ENCODE measurements at places on chromosomes 2 and 18.

GRCh38 chr18:48896326-48896874, 54.4 kb downstream of the SMAD7 start:
- no peak for DNase-seq

DNA sequence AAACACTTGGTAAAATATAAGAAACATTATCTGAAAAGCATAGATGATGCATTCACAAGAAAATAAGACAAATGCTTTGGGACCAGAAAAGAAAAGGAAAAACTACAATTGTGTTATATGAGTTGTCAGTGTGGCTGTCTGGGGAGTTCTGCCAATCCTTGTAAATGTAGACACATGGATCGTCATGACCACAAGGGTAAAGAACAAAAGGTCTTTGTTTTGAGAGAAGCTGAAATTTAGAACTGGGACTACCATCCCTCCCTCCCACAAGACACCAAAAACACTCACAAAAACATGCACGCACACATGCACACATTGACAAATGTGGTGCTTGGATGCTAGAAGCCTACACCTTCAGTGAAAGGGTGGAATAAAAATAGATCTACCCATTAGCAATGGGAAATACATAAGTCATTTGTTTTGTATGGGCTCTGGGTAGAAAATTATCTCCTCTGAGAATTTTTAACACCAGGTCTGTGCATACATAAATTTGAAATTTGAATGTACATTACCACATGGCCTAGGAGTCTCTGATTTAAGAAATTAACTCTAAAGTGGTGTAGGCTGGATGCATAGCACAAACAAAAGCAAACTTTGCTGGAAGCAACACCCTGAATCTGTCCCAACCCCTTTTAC, 266.2 kb upstream of the SLC39A10 start:
- no peak for DNase-seq

GRCh38 chr2:101729521-101730190, 32.1 kb downstream of the MAP4K4 start:
- DNase-seq = no peak

DNA sequence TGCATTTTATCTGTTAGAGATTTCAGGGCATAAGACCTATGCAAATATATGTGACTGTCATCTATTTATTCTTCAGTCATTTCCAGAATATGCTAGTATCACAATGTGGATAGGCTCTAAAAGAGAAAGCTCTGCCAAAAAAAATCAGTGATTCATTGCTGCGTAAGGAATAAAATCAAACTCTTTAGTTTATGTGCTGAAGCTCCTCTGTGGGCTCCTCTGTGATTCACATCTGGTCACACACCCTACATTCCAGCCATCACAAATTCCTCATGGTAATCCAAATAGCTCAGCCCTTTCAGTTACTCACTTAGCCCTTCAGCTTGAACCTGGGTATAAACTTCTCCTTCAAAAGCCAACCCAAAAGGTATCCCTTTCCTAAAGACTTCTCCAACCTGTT, 21.4 kb downstream of the DLGAP1 start:
- DNase-seq = no peak

- DNase-seq = no peak
These were observed 13.3 kb downstream of the DGKD start for GRCh38 chr2:233367586-233367985.

DNA sequence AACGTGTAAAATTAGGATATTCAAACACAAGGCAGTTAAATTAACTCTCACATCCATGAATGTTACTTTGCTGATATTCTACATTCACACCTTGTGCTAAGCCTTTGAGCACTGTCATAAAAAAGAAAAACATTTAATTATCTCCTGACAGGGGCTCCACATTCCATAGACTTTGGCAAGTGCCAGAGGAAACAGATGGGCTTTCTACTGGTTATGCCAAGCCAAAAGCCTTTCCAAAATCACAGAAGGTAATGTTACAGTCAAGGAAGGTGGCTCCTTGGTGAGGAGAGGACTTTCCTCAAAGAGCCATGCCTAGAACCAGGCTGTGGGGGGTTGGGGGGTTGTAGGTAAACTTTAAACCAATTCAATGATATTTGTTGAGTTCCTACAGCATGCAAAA, 12.4 kb downstream of the MYO5B start:
- no peak for DNase-seq

DNA sequence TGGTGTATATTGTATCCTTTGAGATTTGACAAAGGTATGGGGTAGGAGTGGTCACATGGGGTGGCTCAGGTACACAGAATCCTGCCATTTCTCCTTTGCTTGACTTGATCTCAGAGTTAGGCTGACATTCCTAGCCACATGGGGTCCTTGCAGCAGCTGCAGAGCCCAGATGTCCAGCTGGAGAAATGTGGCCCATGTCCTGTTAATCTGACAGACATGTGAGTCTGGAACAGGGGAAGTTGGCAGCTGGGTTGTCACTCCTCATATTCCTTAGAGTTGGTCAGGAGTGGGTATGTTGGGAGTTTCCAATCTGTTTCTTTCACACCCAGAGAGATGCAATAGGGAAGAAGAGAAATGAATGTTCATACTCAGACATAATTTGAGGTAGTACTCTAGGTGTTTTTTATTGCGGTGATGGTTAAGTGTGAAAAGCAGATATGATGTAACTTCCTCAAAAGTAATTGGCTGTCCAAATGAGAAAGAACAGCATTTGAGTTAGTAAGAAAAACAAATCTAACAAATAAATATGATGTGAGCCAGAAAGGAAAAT, 402.6 kb upstream of the MEIS1 start:
- DNase-seq = no peak

DNA sequence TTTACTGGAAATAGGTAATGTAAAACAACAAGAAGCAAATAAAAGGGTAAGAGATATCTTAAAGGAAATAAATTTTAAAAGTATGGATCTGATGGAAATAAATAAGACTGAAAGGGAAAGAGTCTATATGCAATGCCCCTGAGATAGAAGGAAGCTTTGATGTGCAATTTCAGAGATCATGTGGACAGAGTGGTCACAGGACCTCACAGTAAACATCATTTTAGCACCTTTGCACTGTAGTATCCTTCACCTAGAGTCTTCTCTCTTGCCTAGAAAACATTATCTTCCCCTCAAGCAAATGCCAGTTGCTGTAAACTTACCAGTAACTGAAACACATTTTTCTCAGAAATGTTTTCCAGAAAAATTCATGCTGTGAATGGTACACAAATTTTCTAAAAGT, 1621.3 kb upstream of the TMEFF2 start:
- no peak for DNase-seq

GRCh38 chr2:60589104-60589503, 35.6 kb upstream of the BCL11A start:
- DNase-seq = no peak

DNA sequence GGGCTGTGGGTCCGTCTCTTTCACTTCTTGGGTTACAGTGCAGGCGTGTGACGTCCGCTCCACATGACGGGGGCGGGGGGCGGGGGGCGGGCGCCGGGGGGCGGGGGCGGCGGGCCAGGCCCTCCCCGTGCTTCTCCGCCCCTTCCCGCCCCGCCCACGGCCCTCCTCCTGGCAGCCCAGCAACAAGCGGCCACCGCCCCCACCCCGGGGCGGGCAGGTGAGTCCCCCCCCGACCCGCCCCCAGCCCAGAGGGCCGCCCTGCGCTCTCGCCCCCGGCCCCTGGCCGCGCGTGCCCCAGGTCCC, 3.6 kb downstream of the ZNF516 start:
- peak; percentile 60 for DNase-seq

DNA sequence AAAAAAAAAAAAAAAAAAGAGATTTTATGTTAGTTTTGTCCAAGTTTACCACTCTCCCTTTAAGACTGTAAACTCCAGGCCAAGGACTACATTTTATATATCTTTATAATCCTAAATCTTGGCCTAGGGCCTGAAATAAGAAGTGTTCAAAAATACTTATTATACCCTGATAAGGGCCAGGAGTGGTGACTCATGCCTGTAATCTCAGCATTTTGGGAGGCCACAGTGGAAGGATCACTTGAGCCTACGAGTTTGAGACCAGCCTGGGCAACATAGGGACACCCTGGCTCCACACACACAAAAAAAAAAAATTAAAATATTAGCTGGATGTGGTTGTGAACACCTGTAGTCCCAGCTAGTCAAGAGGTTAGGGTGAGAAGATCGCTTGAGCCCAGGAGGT, 12.7 kb downstream of the TRIP12 start:
- no peak for DNase-seq

- no peak for DNase-seq
These were observed 123.9 kb downstream of the PLEKHM3 start for GRCh38 chr2:207901401-207901800.

DNA sequence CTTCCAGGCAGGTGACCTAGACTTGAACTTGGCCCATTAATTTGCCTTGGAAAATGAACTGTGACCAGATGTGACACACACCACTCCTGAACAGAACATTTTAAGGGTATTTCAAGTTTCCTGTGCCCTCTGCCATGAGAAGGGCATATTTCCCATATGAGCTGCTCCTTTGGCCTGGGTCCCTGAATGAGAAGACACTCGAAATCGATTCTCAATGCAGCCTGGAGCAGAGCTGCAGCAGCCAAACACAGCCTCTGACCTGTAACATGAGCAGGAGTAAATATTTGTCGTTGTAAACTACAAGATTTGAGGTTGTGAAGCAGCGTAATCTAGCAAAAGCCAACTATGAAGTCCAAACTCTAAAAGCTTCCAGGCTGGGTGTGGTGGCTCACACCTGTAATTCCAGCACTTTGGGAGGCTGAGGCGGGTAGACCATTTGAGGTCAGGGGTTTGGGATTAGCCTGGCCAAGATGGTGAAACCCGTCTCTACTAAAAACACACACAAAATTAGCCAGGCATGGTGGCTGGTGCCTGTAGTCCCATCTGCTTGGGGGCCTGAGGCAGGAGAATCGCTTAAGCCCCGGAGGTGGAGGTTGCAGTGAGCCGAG, 30.1 kb upstream of the SOS1 start:
- no peak for DNase-seq

- no peak for DNase-seq
These were observed 372.8 kb upstream of the UBE2E3 start for GRCh38 chr2:180607514-180608049.

DNA sequence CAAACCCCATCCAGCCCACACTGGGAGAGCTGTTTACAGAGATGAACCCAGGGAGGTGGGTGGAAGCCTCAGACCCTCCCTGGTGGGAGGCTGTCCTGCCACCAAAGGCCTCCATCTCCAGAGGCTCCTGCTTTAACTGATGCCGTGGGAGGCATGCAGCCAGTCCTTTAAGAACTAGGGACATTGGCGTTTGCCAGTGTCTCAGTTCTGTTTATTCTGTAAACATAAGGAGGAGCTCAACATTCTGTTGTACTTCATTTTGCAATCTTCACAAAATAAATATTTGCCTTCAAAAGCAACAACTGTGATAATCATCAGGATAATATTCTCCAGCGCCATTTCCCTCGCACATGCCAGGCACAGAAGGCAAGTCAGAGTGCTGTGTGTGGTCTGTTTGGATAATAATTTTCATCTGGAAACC, 6.8 kb downstream of the EDAR start:
- DNase-seq = no peak

DNA sequence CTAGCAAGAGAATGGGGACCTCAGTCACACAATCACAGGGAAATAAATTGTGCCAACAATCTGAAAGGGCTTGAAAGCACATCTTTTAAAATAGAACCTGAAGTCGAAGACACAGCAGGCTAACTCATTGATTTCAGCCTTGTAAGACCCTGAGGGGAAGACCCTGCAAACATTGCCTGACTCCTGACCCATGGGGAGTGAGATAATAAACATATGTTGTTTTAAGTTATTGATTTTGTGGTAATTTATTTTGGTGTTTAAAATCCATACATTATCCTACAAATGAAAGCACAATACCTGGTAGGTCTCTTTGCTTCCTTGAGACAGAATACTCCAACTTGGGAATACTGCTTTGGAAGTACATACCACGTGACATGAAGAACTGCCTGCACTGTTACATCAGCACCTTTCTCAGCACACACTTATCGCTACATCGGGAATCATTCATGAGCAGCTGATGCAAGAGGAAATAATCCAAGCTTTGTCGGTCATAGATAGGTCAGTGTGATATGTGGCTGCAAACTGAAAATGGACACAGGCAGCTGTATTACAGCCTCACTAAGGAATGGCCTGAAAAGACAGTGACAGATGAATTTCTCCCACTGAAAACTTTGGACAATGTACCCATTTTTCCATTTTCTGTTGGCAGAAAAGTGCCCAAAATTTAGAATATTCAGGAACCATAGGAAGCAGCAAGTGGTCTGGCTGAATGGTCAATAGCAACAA, 494.5 kb upstream of the MAP2 start:
- no peak for DNase-seq

GRCh38 chr2:239526666-239527415, 126.0 kb upstream of the HDAC4 start:
- DNase-seq = no peak

- no peak for DNase-seq
These were observed 2.5 kb upstream of the TOGARAM2 start for GRCh38 chr2:28978606-28979005.

GRCh38 chr2:20551260-20551944, 99.5 kb downstream of the HS1BP3 start:
- no peak for DNase-seq

GRCh38 chr18:77400561-77400960, 150.9 kb downstream of the GALR1 start:
- DNase-seq = no peak

GRCh38 chr18:33128581-33128980, 311.9 kb downstream of the CCDC178 start:
- DNase-seq = no peak

DNA sequence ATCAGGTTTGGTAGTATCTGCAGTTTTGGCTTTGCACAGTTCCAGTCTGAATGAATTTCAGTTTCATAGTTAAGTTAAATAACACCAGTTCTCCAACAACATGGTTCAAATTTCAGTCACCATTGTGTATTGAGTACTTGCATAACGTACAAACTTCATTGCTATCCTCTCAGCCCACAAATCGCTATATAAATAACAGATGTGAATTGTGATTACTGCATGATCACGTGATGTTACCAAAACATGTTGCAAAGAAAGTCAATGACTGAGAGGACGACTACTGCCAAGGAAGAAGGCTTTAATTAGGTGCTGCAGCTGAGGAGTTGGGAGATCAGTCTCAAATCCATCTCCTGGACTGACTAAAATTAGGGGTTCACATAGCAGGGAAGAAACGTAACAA, 48.2 kb downstream of the COL4A4 start:
- DNase-seq = no peak

All from stimulated activated CD8-positive, alpha-beta memory T cell treated with anti-CD3 and anti-CD28 coated beads, Interleukin-2, amount 100 ng/mL, for 1 hour (primary cell).